NCI-H510A treated with DMSO at 0.1 percent for 48 hours (cell line): ENCODE measurements at places on chromosomes 3 and 15.

- no peak for DNase-seq
Observed at GRCh38 chr3:71806736-71807135, 21.8 kb upstream of the PROK2 start.

GRCh38 chr15:42084465-42085235 is 9.7 kb downstream of the PLA2G4D start:
- peak; percentile 51 for DNase-seq

DNA sequence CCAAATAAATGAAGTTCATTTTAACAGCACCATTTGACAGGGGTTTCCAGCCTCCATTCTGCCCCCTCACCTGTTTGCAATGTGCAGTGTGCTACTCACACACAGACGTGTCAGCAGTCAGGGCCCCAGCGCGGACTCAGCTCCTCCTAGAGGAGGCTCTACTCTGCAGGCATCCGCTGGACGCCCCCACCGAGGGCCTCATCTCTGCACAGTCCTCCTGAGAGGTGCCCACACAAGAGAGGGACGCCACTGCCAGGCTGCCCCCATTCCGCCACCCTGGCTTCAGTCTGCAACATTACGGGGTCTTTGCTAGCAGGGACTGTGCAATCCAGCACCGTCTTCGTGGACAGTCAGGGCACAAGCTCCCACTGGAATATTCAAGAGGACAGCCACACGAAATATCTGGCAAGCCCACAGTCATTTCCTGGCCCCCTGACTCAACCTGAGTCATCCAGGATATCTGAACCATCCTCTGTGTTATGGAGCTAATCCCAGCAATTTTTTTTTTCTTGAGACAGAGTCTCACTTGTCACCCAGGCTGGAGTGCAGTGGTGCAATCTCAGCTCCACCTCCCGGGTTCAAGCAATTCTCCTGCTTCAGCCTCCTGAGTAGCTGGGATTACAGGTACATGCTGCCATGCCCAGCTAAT is 255.0 kb downstream of the OCA2 start:
- no peak for DNase-seq

GRCh38 chr15:46080016-46080415 is 445.2 kb downstream of the SQOR start:
- DNase-seq = no peak

DNA sequence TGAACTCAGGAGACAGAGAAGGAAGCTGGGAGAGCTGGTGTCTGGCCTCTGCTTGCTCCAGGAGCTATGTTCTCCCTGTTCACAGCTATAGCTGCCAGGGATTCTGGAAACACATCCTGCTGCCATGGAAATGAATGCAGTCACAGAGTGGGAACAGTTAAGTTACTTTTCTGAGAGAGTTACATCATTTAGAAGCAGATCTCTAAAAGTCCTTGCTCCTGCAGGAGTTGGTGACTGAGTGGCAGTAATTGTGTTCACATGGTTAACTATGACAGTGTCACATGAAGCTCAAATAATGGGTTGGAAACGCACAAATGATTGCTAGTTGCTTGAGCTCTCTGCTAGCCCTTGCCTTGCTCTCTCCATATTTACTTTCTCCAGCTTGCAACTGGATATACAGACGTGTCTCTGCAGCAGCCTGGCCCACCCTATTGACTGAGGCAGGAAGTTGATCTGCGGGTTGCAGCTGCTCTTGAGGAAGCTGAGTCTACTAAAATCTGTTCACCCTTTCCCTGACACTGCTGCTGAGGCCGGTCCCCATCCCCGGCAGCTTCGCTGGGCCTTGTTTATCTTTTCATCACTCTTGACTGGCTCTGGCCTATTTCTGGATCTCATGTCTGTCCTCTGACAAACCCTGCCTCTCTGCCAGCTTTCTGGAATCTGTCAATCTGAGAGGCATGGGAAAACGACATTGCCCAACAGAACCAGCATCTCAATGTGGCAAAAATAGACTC is 16.7 kb upstream of the ISLR start:
- peak; percentile 65 for DNase-seq

DNA sequence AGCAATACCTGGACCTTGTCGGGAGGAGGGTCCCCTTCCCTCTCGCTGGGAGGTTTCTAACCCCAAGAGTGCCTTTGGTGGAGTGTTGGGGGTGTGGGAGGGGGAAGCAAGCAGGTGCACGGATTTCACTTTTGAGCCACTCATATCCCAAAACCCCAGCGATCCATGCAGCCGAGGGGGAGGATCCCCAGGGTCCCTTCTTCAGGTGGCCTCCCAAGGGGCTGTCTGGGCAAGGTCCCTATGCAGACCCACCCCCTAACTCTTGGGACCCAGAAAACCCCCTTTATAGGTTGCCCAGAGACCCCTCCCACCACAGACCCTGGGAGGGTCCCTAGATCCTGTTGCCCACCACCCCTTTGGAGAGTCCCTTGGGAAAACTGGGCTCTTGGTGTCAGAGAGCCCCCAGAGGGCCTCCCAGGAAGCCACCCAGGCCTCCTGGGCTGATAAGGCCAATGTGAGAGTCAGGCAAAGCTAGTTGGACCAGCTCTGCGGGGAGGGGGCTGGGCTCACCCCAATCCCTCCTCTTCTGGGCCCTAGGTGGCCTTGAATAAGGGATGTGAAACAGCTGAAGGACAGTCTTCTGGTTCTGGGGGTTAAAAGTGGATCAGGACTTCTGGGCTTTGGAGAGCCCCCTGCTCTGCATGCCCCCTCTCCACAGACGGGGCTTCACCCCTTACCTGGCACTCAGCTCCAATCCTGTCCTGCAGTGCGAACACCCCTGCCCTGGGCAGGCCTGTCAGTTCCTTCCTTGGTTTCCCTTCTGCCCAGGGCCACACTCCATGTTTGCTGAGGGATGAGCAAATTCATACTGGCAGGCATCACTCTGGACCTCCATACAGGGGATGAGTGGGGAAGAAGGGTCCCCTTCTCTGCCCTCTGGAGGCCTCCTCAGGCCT is 932 bp upstream of the PLCD1 start:
- DNase-seq = no peak

GRCh38 chr15:91769476-91769875 is 84.0 kb upstream of the SLCO3A1 start:
- DNase-seq = no peak

DNA sequence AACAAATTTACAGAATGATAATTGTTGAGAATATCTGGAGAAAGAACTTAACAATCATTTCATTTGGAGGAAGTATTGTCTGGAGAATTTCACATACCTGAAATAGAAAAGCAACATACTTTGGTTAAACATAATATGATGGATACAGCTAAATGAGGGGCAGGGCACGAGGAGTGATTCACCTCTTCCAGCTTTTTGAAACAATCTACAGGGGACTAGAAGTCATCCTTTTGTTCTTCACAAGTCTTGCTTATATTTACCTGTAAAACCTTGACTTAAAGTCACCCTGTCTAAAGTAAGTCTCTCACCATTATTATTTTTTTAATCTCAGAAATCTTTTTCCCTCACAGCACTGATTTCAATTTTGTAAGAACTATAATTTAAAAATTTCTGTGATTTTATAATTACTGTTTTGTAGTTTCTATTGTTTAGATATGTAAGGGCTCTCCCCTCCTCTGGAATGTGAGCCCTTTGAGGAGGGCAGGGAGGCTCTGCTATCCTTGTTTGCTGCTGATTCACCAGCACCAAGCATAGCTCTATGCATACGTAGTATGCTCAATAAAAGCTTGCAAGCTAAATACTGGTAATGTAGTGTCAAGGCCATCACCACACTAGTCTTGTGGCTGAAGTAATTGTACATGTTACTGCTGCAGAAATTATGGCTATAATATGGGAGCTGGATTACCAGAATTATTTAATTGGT is 193.9 kb upstream of the THRB start:
- no peak for DNase-seq
